GM23248 (cell line): ENCODE measurements at places on chromosomes 7 and 10.

DNA sequence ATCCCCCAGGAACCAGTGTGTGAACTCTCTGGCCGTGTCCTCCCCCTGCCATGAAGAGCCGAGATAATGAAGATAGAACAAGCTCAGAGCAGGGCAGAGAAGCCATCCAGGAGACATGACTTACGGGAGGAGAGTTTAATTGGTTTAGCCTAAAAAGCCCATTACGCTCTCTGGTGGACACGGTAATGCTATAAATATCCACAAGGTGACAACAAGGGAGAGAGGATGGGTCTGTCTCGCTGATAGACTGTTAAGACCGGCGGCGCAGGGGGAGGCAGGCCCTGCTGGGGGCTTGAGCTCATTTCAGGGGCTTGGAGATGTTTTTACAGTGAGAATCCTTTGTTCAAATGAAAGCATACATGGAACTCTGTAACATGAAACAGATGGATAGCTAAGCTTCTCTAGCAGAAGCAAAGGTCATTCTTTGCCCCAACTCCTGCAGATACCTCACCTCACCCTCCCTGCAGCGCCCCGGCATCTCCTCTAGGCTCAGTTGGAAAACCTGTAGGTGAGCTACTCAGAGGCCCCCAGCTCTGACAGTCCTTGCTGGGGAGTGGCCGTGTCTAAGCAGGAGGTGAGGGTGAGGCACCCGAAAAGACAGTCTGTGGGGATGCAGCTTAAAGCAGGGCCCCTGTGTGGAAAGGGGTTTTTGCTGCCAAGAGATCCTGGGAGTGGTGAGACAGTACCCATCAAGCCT is 40.8 kb upstream of the LOXL4 start:
- no peak for DNase-seq

DNA sequence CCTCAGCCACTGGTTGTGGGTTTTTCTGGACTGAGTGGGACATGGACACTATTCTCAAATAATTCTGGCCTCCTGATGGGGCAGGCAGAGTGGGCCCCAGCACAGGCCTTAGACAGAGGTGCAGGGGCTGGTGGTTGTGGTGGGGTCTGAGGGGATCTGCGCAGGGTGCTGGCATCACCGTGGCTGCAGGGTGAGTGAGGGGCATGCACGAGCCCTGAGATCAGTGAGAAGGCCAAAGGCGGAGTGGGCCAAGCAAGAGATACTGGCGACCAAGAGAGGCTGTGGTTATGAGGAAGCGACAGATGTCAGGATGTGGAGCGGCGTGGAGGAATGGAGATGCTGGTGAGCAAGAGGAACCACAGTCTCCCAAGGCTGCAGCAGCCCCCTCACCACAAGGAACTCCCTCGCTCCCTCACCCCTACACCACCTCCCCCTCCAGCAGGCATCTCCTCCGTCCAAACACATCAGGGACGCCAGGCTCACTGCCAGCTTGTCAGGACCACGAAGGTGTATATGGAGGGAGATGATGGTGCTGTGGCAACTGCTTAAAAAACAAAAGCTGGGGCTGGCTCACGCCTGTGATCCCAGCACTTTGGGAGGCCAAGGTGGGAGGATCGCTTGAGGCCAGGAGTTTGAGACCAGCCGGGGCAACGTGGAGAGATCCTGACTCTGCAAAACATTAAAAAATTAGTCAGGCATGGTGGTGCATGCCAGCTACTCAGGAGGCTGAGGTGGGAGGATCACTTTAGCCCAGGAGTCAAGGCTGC is 9.6 kb downstream of the PRF1 start:
- DNase-seq: no peak

GRCh38 chr10:69497231-69497561 is 45.9 kb downstream of the TSPAN15 start:
- no peak for DNase-seq

GRCh38 chr7:129122078-129122750 is 22.3 kb upstream of the TSPAN33 start:
- DNase-seq: no peak

GRCh38 chr7:34718867-34719266 is 60.8 kb downstream of the NPSR1 start:
- DNase-seq: no peak

DNA sequence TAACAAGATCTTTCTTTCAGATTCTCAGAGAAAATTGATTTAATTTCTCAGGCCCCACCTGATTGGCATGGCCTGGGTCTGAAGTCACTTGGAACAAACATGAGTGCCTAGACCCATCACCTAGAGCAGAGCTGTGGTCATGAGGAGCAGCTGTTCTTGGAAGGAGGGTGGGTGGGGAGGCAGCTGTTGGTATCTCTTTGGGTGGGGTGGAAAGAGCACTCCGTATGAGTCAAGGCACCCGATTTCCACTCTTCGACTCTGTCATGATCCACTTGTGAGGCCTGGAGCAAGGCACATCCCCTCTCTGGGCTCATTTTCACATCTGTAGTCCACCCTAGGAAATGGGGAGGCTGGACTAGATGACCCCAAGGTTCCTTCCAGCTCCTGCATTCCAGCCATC is 156.7 kb downstream of the C10orf105 start:
- DNase-seq: no peak

- peak; percentile 55 for DNase-seq
Measured at GRCh38 chr7:75971961-75972763, 22.2 kb downstream of the TMEM120A start.

- peak; percentile 38 for DNase-seq
Measured at GRCh38 chr7:114924038-114924712, 2.3 kb downstream of the MDFIC start.

GRCh38 chr7:100003711-100004661 is 11.4 kb upstream of the ZKSCAN1 start:
- no peak for DNase-seq

- DNase-seq: peak; percentile 51
Measured at GRCh38 chr10:78959924-78960285, 108.9 kb upstream of the ZMIZ1 start.

DNA sequence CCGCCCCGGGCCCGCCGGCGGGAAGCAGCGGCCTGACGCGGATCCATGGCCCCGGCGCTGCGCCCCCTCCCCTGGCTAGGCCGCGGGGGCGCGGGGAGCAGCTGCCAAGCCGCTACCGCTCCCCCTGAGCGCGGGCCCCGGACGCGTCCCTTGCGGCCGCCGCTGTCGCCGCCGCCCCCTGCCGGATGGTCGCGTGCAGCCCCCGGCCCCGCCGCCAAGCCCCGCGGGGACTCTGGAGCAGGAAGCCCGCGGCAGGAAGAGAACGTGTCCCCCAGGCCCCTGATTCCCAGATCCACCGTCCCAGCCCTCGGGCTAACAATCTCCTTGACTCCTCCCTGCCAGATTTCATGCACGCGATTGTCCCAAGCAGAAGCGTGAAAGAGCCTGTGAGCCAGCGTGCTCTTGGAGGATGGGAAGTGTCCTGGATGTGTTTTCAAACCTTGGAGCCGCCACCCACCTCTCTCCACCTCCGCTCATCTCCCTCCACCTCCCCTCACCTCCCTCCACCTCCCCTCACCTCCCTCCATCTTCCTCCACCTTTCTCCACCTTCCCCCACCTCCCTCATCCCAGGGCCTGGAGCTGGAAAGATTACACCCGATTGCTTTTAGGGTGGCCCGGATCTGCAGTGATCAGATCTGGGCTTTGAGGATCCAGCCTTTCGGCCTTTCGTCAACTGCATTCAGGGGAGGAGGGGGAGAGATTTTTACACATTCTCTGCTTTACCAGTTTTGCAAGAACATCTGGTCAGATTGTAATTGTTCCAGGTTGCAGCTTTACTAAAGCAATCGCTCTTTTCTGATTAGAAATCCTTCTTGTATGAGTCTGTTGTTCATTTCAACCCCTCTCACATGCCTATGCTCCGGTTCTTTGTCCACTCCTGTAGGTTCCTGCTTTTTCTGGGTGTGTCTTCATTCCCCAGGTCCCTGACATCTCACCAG is 570 bp upstream of the PRTFDC1 start:
- peak; percentile 92 for DNase-seq

DNA sequence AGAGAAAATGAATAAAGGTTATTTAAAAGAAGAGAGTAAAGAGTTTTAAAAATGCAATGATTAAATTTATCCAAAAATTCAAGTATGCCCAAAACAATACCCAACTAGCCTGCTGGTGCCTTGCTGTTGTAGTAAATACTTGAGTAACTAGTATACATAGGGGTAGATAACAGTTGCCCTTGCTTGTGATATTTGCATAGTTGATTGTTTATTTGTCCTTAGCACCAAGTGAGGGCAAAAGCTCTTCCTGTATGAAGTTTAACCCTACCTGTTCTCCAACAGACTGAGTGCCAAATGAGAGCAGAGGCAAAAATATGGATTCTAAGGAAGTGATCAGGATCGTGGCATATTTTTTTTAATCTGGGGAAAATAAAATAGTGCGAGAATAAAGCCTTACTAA is 85.0 kb downstream of the PTN start:
- no peak for DNase-seq

GRCh38 chr7:69309601-69310000 is 288.7 kb upstream of the AUTS2 start:
- DNase-seq: peak; percentile 17

DNA sequence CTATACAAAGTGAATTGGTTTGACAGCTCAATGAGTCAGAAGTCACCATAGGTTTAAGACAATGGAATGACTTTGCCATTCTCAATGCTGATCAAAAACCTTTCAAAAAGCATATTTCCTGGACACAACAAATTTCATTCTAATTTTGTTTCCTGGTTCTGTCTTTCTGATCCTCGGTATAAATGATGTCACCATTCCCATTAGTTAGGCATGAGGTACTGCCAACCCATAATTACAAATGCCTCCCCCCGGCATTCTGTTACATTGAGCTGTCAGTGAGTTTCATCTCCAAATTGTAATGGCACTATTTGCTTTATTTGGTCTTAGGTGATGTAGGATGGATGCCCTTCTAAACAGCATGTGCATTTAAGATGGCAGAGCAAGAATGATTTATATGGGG is 81.7 kb upstream of the NFE2L3 start:
- DNase-seq: no peak

DNA sequence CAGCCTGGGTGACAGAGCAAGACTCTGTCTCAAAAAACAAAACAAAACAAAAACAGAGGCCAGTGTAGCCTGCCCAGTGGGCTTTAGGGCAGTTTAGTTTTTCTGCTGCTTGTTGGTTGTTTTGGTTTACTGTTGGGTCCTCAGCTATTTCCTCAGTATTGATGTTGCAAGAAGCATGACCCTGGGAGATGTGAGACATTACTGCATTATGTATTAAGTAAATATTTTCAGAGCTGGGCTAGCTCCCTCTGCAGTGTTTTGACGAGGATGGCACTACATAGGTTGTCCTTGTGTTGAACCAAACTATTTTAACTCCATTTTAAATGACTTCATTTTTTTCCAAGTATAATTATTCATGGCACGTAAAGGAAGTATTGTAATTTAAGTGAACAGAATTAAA is 4.8 kb downstream of the AKAP9 start:
- DNase-seq: peak; percentile 88

GRCh38 chr10:123797813-123798212 is 93.8 kb downstream of the CPXM2 start:
- DNase-seq: no peak

DNA sequence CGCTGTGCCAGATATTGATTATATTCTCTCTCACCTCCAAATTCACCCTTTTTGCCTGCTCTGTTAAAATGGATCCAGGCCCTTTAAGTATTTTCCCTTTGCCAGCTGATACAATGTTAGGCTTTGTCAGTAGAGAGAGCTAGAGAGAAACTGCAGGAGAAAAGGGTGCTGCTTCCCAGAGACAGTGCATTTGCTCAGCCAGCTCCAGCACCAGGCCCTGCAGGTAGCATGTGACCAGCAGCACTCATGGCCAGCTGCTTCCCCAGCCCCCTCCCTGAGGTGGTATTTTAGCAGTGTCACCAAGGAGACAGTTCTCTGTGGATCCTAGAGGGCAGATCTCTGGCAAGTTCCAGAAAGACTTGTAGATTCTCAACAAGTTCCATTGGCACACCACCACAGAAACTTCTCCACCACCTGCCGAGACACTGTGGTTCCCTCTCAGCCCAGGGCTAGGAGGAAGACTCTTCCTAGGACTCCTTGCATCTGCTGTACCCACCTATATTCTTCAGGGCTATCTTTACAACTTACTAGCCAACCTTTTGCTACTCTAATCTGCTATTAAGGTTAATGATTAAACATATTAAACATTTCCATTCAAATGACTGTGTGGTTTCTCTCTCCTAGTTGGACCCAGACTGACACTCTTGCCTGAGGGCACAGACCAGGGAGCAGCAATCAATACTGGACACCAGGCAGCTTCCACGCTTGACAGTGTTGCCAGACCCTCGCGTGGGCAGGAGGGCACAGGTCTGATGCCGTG is 35.6 kb upstream of the ADAM12 start:
- no peak for DNase-seq

GRCh38 chr10:17756557-17757217 is 4.7 kb downstream of the TMEM236 start:
- peak; percentile 41 for DNase-seq

GRCh38 chr7:77839919-77840318 is 41.3 kb downstream of the PHTF2 start:
- DNase-seq: no peak
